ENCODE measurements at places on chromosomes 13 and 19.

- DNase-seq, result no peak
Measured at GRCh38 chr19:8097681-8098567, 45.4 kb downstream of the CCL25 start.

DNA sequence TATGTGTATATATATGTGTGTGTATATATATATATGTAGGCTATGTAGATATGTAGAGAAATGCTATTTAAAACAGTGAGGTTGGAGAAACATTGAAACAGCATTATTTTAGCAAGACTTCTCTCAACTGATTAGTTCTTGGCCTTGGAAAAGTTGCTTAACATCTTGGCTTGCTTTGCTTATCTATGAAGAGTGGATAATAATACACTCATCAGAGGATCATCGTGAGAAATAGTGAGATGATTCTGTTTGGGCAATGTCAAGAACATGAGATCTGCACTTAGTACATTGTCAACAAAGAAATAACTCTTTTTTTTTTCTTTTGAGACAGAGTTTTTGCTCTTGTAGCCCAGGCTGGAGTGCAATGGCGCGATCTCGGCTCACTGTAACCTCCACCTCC lies 128.3 kb downstream of the KLF5 start:
- DNase-seq, result no peak

DNA sequence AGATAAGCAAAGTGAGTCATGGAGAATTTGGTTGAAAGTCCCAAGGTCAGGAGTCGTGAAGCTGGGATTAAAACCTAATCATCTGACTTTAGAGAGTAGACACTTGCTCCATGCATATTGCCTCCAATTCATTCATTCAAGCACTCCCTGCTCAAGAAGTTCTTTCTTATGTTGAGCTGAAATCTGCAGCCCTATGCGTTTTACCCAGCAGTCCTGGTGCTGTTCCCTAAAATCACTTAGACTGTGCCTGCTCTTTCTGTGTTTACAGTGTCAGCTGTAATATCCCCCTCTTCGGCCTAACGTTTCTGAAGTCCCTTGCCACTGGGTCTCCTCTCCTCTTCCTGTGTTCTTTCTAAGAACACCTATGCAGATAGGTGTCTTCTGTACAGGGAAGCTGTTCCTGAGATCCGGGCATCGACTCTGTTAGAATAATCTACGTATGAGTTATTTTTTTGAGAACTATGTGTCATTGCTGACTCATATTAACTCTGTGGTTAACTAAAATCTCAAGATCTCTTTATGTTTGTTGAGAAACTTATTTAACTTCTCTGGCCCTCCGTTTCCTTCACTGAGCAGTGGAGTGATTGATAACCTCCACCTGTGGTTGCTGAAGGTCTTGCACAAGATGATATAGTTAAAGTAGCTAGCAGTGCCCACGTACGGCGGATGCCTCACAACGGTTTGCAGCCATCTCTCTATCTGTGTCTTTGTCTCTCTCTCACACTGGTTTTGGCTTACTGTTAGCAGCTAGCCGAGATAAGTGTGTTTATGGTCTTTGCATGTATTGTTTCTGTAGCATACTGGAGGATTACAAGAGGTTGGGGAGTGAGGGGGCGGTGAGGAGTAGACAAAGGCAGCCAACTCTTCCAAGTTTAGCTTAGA lies 4.7 kb downstream of the ALOX5AP start:
- DNase-seq, result no peak

DNA sequence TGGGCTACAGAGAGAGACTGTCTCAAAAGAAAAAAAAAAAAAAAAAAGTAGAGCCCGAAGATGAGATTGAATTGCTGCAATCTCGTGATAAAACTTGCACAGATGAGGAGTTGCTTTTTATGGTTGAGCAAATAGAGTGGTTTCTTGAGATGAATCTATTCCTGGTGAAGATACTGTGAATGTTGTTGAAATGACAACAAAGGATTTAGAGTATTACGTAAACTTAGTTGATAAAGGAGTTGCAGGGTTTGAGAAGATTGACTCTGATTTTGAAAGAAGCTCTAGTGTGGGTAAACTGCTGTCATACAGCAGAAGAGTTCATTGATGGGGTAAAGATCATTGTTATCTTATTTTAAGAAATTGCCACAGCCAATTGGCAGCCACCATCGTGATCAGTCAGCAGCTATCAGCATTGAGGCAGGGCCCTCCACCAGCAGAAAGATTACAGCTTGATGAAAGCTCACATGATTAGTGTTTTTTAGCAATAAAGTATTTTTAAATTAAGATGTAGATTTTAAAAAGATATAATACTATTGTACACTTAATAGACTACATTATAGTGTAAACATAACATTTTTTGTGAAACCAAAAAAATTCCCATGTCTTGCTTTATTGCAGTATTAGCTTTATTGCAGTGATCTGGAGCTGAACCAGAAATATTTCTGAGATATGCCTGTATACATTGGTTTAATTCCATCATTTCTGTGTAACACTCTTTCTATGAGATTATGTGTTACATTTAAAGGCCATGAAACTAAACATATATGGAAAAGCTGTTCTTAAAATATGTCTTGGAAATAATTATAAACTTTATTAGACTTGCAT lies 43.1 kb downstream of the ZMYM2 start:
- DNase-seq, result no peak

GRCh38 chr13:93169980-93170379 lies 56.6 kb upstream of the GPC6 start:
- no peak for DNase-seq

DNA sequence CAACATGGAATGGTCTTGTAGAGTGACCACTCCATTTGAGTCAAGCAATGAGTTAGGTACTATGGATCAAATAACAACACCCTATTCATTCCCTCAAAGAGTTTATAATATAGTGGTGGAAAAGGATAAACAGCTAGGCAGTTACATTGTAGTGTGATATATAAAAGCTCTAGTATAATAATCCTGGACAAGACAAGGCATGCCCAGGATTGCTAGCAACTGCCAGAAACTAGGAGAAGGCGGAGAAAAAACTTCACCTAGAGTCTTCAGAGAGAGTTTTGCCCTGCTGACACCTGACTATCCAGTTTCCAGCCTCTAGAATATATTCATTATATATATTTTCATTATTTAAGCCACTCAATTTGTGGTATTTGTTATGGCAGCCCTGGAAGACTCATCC lies 530.6 kb downstream of the KLF12 start:
- no peak for DNase-seq

DNA sequence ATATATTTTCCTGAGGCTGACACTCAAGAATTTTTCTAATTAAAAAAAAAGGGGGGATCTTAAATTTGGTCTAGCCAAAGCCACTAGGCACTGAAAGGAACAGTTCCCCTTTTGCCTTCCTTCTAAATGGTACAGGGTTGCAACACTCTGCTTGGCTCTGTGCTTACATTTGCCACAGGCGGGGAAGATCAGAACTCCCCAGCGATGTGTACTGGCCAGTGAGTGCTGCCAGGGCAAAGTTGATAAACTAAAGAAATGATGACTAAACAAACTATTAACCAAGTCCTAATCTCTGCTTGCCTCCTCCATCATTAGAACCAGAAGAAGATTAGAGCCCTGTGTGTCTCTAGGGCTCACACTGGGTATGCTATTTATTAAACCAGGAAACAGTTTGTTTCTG lies 75.3 kb upstream of the SCEL start:
- DNase-seq, result no peak

GRCh38 chr13:63184693-63185092 lies 1769.0 kb upstream of the PCDH20 start:
- no peak for DNase-seq

DNA sequence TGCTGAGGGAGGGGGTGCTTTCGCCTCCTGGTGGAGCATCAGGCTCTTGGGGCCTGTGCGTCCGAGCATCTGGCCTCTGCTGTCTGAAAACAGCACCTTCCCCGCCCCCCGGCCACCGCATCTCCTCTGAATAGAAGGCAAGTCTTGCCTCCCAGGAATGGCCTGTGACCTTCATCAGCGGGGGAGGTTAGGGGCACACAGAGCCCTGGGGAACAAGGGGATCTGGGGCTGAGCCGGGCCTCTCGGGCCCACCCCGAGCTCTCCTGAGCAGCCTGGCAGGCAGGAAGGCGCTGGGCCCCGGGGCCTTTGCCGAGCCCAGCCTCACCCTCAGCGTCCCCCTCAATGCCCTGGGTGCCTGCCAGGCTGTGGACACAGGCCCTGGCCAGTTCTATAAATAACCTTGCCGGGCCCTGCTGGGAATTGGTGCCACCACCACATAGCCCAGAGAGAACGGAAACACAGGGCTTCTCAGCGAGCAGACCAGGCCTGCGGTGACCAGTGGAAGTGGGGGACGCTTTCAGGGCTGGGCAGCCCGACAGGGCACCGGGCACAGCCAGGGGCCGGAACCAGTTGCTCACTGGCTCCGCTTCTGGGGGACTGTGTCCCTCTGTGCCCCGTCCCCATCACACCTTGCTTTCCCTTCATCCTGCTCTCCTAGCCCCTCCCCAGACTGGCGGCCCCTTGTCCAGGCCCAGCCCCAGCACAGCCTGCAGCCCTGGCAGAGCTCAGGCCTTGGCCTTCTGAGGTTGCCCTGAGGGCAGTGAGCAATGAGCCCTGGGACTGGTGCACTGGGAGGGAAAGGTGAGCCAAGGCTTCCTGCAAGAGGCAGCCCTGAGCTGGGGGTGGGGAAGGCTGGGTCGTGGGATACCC lies 9.5 kb downstream of the STK11 start:
- no peak for DNase-seq

DNA sequence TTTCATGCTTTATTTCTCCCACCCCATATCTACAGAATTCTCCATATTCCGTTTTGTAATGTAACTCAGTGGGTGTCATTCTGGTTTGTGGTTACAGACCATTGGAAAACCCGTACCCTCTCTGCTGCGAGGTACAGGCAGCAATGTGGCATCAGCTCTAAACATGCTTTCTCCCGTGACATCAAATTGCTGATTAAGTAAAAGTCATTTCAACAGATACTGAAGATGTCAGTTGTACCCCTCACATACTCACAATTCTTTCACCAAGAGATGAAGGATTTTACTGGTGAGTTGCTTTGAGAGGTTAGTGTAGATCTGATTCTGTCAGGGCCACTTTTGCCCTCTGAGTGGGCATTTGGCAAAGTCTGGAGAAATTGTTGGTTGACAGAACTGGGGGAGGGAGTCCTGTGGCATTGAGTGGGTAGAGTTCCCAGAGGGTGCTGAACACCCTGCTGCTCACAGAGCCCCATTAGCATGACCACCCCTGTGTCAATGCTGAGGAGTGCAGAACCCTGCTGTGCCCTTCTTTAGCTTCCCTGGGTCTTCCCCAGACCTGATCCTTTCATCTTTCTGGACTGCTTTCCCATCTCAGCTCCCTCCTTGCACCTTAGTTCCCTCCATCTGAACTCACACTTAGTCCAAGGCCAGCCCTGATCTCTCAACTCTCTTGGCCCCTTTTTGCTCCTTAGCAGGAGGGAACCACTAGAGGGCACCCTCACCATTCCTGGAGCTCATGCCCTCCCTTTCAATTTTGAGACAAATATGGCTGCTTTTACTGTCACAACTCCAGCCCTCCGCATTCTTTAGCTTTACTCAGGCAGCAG lies 39.9 kb upstream of the CEACAM8 start:
- DNase-seq, result no peak

GRCh38 chr13:60957816-60958215 lies 457.8 kb downstream of the PCDH20 start:
- no peak for DNase-seq

All from NCI-H774 (cell line).